ENCODE measurements at places on chromosomes 1 and 21.

- no peak for DNase-seq
These were observed 366.9 kb upstream of the VAMP3 start for GRCh38 chr1:7404046-7404742.

- no peak for DNase-seq
These were observed 36.3 kb downstream of the TMEM51 start for GRCh38 chr1:15189692-15190370.

DNA sequence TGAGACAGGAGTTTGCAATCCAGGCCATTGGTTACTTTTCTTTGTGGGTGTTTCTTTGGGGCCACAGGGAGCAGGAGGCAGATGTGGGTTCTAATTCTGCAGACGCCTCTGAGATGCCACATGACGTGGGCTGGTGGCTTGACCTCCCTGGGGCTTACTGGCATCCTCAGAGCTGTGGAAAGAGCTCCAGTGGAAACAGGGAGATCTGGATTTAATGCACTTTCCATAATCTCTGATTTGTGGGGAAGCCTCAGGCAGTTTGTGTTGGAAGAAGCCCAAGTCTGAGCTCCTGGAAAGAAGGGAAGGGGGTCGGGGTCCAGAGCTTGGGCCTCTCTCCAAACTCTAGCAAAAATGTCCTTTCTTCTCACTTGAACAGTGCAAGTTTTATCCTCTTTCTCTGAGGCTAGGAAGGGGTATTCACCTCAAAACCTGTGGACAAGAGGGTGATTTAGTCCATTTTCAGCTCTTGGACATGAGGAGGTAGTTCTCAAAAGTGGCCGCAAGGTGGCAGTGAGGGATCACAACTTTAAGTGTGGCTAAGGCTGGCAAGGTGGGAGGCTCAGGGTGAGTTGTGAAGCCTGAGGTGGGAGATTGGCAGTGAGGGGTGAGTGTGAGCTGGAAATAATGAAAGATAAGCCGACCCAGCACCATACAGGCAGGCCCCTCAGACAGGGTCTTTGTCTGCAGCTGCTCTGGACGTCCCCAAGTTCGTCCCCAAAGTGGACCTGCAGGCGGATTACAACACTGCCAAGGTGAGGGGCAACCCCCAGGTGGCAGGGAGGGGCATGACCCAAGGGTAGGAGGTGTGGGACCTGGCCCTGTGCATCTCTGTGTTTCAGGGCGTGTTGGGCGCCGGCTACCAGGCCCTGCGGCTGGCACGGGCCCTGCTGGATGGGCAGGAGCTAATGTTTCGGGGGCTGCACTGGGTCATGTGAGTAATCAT lies 9.2 kb downstream of the IKBKE start:
- peak; percentile 28 for DNase-seq

GRCh38 chr1:31932491-31933316 lies 5.5 kb downstream of the PTP4A2 start:
- peak; percentile 33 for DNase-seq

- DNase-seq = no peak
These were observed 13.8 kb upstream of the CAMTA1 start for GRCh38 chr1:6771441-6771769.

GRCh38 chr21:25572861-25573310 lies 34.4 kb downstream of the MRPL39 start:
- no peak for DNase-seq

- DNase-seq = no peak
These were observed 15.4 kb downstream of the RABGAP1L start for GRCh38 chr1:174174461-174175329.

GRCh38 chr1:172328266-172328665 lies 92.2 kb upstream of the C1orf105 start:
- no peak for DNase-seq

GRCh38 chr1:87108814-87109411 lies 194.5 kb downstream of the HS2ST1 start:
- DNase-seq = no peak

- DNase-seq = no peak
These were observed 88.5 kb downstream of the SLC44A5 start for GRCh38 chr1:75522389-75522788.

DNA sequence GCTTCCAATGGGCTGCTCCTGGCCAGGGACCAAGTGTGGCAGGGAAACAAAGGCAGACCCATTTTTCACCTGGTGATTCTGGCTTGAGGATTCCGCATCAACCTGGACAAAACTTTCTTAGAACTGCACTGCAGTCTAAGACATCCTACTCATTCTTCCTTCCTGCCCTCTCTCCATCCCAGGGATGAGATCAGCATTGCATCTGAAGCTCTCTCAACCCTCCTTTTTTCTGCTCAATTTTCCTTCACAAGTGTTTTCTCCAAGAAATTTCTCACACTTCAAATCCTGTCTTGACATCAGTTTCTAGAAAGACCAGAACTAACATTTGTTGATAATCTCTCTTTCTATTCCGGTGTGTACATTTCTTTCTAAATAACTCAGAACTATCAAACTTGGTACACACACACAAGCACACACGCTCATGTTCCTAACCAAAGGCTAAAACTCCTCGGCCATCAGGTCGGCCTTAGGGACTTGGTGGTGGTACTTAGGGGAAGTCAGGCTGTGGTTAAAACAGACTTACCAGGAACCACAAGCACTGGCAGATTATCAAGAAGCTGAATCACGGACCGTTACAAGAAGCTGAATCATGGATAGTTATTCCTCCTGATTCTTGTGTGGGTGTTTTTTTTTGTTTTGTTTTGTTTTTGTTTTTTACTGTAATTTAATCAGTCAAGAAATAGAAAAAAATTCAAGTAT lies 21.0 kb upstream of the CXADR start:
- DNase-seq = no peak

DNA sequence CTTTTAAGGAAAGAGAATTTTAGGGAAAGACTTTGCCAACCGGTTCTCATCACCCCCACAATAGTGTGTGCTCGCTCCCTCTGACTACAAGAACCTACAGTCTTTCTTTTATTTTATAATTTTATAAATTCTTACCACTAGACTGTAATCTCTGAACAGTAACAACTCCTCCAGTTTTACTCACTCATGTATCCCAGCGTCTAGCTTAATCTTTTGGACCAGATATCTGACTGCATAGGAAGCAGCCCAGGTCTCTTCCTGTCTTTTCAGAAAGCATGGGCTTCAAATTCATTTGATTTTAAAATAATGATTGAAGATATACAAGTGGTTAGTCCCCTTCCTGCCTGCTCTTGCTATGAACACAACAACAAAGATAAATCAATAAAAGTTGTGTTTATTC lies 19.0 kb upstream of the DUSP10 start:
- DNase-seq = no peak

DNA sequence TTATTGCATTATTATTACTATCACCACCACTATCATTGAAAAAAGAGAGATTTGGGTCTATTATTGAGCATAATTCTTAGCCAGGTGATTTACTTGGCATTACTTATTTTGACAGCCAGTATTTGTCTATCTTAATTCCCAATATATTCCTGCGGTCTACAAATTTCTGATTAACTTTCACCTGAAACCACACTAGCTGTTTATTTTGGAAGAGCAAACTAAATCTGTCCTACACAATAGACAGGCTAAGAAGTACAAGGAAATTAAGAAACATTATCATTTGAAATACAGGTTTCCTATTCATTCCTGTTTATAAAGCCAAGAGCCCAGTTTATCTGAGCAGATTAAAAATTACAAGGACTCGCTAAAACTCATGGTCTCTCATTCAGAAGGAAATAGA lies 6.9 kb upstream of the LYST start:
- DNase-seq = no peak

DNA sequence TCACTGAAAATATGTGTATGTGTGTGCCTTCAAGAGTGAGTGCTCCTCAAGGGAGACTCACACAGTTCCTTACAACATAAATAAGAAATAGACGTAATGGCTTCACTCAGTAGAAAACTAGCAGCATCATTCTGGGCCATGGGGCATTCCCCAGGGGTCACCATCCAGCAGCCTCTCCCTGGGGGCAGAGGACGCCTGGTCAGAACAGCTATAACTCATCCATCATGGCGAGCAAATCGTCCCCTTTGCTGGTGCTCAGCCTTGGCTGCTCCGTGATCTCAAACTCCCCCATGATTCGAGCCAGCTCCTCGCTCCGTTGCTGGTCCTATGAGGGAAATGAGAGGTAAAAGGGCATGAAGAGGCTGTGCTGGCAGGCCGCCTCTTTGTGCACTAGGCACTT lies 20.2 kb upstream of the LSM10 start:
- no peak for DNase-seq

DNA sequence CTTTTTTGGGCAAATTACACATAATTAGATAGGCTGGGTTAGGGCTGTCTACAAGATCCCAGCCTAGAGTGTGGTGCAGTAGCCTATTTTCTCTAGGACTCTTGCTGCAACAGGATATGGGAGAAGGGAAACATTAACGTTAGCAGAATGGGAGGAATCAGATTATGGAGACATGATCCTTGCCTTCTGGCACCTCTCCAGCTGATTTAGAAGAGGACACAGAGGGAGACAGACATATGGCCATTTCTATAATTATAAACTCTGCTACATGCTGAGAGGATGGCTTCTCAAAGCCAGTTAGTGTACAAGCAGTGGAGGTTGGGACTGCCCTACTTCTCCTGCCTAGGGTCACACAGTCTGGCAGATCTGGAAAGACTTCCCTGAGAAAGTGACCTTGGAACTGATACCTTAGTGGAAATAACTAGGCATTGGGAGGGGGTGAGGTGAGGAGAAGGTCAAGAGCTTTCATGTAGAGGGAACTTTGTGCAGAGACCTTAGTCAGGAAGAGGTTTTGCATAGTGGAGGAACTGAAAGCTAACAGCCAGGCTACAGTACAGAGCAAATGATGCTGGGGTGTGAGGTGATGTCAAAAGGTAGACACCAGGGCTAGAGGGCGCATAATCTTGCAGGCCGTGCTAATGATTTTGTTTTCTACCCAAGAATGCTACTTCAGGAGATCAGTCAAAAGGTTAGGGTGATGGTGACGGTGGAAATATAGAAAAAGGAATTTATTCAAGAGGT lies 1.2 kb upstream of the CD1D start:
- no peak for DNase-seq

DNA sequence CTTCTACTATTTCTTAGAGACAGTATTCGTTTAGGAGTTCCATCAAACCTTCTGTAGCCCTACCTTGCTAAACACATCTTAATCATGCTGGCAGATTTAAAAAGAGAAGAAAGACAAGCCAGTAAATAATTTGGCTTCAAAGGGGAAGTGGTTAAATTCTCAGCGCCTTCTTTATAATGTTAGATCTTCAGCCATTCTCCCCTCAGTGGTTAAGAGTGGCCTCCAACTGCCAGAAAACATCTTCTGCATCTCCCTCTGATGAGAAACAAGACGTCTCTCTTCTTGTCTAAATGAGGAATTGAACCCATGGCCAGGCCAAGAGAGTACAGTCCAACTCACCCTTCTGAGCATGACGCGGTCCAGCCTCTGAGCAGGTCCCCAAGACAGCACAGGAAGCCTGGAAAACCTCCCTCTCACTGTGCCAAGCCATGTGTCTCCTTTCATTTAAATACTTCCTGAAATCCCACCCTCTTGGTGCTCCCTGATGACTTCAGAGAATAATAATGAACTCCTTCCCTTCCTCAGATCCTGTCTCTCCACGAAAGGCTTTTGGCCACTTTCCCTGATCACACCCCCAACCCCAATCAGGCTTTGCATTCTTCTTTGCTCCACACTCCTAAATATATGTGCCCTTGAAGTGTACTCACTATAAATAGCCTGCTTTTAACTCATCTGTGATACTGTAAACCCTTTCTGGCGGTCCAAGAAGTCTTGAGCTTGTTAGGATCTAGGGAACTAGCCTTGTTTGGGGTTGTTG lies 16.4 kb upstream of the LRRC52 start:
- no peak for DNase-seq

DNA sequence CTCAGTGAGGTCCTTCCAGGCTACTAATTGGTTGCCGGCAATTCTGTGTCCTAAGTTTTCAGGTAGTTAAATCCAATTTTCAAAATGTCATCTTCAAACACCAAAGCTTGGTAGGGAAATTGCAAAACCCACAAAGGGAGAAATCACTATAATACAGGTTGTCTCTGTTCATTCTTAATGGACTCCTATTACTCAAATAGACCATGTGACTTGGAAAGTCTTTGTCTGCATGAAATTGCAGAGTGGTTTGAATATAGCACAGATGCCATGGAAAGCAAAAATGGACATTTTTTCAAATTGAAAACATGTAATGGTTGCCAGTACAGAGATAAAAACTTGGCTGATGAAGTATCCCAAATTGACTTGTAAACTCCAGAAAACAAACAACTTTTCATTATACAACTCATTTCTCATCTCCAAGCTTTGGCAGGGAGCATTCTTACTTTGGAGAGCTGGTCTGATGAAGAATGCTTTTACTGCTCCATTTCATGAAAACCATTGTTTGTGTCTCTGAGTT lies 169.5 kb upstream of the PKN2 start:
- no peak for DNase-seq

DNA sequence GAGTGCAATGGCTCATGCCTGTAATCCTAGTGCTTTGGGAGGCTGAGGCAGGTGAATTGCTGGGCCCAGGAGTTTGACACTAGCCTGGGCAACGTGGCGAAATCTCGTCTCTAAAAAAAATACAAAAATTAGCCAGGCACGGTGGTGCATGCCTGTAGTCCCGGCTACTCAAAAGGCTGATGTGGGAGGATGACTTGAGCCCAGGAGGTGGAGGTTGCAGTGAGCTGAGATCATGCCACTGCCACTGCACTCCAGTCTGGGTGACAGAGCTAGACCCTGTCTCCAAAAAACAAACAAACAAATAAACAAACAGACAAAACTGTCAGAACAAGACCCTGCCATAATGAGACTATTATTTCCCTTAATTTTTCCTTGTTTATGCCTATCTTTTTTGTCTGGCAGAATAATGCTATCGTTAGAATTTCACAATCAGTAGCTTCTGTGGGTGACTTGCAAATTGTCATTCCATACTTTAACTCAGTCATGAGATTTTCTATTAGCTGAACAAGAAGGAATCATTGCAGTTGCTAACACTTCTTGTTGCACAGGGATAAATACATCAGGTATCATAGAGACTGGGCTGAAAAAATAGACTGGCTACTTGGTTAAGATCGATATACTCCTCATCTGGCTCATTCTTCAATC lies 7.5 kb upstream of the THEM4 start:
- no peak for DNase-seq

DNA sequence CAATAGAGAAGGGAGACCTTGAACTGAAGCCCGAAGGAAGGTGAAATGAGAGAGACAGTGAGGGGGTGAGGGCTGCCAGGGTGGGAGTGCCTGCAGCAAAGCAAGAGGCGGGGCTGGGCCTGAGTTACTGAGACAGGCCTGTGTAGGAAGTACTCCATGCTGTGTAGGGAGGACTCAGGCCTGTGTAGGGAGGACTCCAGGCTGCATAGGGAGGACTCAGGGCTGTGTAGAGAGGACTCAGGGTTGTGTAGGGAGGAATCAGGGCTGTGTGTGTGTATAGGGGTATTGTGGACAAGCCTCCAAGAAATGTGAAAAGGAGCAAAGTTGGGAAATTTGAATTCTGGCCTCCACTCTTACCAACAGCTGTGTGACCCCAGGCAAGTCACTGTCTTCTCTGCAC lies 133.8 kb upstream of the CACNA1E start:
- no peak for DNase-seq

DNA sequence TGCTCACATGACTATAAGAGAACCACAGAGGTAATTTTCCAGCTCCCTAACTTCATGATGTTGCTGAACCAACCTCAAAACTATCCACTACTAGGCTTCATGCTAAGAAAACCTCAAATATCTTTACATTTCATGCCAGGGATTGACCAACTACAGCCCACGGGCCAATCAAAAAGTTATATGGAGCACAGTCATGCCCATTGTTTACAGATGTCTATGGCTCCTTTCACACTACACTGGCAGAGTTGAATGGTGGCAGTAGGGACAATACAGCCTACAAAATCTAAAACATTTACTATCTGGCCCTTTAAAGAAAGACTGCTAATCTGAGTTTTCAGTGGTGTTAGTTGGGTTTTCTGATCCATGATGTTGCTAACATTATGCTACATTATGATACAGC lies 154.8 kb downstream of the TM2D1 start:
- no peak for DNase-seq
